Ecto neural progenitor cell (in vitro differentiated cells): ENCODE measurements at places on chromosomes 2 and 18.

DNA sequence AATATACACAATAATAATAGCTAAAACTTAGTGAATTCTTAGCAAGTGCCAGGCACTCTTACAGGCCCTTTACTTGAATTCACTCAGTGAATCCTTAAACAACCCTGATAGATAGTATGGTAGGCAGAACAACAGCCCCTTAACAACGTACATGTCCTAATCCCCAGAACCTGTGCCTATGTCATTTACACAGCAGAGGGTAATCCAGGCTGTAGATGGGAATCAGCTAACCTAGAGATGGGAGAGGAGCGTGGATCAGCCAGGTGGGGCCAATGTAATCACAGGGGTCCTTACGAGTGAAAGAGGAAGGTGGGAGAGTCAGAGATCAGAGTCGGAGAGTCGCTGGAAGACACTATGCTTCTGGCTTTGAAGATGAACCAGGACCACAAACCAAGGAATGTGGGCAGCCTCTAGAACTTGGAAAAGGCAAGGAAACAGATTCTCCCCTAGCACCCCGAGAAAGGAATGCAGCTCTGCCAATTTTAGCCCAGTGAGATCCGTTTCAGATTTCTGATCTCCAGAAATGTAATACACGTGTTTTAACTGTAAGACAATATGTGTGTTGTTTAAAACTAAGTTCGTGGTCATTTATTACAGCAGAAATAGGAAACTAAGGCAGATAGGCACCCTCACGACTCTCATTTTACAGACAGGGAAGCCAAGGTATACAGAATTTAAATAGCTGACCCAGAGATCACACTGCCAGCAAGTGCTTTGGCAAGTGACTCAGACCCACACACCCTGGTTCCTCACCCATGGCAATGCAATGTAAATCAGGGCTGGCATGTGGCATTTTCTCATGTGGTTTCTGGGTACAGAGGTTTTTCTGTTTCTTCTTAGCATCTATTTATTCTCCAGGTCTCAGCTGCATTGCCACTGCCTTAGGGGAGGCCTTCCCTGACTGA is 68.9 kb downstream of the DOCK10 start:
- no peak for DNase-seq

GRCh38 chr2:196952936-196953335 is 26.4 kb upstream of the PGAP1 start:
- DNase-seq = no peak

GRCh38 chr2:131419441-131419840 is 55.5 kb upstream of the RAB6D start:
- peak; percentile 62 for DNase-seq

DNA sequence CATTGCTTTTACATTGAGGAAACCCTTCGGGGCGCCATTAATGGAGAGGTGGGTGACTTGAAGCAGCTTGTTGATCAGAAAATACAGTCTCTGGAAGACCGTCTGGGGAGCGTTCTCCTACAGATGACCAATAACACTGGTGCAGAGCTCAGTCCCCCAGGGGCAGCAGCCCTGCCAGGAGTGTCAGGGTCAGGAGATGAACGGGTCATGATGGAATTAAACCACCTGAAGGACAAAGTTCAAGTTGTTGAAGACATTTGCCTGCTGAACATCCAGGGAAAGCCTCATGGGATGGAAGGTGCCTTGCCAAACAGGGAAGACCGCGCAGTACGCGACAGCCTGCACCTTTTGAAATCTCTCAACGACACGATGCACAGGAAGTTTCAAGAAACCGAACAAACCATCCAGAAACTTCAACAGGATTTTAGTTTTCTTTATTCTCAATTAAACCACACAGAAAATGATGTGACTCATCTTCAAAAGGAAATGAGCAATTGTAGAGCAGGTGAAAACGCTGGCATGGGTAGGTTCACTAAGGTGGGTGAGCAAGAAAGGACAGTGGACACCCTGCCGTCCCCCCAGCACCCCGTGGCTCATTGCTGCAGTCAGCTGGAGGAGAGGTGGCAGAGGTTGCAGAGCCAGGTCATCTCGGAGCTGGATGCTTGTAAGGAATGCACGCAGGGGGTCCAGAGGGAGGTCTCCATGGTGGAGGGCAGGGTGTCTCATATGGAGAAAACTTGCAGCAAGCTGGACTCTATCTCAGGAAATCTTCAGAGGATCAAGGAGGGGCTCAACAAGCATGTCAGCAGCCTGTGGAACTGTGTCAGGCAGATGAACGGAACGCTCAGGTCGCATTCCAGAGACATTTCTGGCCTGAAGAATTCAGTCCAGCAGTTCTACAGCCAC is 45.0 kb downstream of the EMILIN2 start:
- DNase-seq = no peak

DNA sequence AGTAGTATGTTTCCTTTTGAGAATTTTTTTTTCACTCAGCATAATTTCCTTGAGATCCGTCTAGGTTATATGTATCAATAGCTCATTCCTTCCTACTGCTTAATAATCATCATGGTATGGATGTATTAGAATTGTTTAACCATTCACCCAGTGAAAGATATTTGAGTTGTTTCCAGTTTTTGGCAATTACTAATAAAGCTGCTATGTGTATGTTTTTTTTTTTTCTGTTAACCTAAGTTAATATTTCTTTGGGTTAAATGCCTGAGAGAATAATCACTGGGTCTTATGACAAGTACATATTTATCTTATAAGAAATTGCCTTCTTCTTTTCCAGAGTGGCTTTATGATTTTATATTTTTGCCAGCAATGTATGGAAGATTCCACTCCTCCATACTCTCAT is 96.4 kb upstream of the ST6GAL2 start:
- no peak for DNase-seq

- no peak for DNase-seq
Observed at GRCh38 chr2:126788652-126789051, 110.0 kb upstream of the TEX51 start.

DNA sequence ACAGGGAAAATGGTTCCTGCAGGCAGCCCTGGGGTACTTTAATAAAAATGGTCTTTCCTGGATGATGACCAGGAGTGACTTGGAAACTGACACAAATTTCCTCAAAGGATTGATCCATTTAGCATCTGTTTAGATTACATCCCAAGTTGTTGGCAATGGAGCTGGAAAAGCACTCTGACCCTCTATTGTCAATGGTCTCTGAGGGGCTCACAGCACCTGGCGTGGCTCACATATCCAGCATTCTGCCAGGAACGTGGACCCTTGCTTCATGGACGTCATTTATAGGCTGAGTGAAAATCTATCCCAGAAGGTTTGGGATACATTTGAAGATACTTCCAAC is 43.8 kb downstream of the SERTAD2 start:
- DNase-seq = no peak

DNA sequence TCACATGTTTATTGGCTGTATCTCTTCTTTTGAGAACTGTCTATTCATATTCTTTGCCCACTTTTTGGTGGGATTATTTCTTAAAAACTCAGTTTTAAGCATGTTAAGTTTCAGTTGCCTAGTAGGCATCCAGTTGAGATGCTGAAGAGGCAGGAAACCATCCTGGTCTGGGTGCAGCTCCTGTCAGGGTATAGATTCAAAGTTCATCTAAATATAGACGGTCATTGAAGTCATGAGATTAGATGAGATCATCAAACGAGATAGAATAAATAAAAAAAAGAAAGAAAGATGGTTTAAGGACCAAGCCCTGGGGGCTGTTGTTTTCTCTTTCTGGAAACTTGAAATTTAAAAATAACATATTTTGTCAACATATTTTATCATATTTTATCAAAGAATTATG is 9.2 kb upstream of the DNAH7 start:
- DNase-seq = no peak

- DNase-seq = no peak
Observed at GRCh38 chr18:49487711-49488310, 777 bp upstream of the C18orf32 start.

- no peak for DNase-seq
Observed at GRCh38 chr2:54289917-54290316, 33.9 kb upstream of the TSPYL6 start.

GRCh38 chr2:60925994-60926740 is 44.8 kb downstream of the REL start:
- DNase-seq = no peak

- no peak for DNase-seq
Observed at GRCh38 chr2:120469426-120469825, 123.5 kb downstream of the INHBB start.

DNA sequence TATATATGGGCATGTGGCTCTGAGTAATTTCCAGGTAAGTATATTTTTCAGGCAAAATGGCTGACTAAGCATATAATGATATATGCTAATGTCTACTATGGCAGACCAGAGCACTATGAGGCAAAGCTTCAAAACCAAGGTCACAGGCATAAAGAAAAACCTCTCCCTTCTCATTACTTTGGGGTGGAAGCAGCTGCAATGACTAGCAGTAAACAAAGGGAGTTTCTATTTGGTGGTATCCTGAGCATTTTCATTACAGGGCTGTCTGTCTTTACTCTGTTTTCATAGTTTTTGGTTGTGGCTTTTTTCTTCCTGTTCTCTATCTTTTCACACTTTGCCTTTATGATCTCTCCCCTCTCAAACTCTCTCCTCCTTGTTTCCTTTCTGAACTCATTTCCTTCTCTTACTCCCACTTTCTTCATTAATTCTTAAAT is 15.6 kb downstream of the PDE6D start:
- no peak for DNase-seq

DNA sequence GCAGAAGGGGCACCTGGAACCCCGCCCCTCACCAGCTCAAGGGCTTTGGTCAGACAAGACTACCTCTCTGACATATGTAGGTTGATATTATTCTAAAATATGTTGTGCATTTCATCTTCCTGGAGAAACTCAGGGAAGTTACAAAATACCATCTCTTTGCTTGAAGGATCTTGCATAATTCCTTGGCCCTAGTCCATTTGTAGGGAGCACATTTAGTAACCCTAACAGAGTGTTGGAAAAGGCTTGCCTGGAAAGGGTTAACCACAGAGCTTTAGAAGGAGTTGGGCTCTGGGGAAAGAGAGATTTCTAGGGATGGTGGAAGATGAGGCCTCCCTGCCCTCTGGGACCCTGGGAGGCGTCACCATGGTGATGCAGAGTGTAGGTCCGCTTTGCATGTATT is 143.0 kb upstream of the SLC1A4 start:
- no peak for DNase-seq

DNA sequence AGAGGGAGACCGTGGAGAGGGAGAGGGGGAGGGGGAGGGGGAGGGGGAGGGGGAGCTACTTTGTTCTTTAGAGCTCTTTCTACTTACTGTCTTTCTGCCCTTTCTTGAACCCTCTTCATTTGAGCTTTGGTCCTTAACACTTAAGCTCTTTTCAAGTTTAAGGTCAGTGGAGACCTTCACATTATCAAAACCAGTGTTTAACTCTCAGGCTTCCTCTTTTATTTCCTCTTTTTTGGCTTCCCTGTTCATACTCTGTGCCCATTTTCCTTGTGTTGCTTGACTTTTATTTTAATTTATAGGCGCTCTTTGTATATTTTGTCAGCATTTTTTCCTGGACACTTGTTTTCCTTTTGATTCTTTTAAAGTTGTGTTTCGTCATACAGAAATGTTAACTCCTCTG is 37.1 kb downstream of the ACSL3 start:
- DNase-seq = no peak

GRCh38 chr2:53768242-53768542 is 588 bp downstream of the CHAC2 start:
- DNase-seq = no peak

GRCh38 chr2:173058673-173059072 is 17.0 kb upstream of the MAP3K20 start:
- DNase-seq = no peak

DNA sequence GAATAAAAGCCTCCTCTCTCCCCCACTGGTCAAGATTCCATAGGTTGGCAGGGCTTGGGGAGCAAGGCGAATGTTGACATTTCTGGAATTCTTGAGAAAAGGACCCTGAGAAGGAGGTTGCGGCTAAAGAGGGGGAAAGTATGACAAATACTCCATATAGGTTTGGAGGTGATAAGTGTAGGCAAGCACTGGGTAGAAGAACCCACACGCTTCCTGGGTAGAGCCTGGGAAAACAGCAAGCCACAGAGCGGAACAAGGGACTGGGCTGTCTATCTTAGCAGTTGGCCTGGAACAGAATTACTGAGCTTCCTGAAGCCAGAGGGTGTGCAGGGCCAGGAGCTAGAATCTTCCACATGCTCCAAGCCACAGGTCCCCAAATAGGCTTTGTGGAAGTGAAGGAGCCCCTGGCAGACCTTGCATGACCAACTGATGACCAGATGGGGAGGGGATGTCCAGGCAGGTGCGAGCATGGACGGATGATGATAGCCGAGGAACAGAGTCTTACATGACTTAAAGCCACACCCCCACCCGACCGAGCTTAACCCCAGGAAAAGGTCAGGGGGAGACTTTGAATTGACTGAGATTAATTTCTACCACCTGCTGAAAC is 9.9 kb downstream of the PRKAG3 start:
- DNase-seq = no peak

DNA sequence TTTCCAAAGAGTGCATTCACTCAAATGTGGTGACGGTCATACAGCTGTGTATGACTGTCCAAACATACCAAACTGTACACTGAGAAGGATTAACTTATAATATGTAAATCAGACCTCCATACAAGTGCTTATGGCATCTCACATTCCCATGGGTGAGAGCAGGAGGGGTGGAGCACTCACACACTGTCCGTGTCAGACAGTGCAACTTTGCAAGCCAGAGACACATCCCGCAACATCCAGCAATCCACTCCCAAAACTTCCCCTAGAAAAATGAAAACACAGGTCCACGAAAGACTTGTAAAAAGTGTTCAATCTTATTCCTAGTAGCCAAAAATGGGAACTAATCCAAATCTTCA is 36.4 kb downstream of the FAM168B start:
- DNase-seq = no peak

DNA sequence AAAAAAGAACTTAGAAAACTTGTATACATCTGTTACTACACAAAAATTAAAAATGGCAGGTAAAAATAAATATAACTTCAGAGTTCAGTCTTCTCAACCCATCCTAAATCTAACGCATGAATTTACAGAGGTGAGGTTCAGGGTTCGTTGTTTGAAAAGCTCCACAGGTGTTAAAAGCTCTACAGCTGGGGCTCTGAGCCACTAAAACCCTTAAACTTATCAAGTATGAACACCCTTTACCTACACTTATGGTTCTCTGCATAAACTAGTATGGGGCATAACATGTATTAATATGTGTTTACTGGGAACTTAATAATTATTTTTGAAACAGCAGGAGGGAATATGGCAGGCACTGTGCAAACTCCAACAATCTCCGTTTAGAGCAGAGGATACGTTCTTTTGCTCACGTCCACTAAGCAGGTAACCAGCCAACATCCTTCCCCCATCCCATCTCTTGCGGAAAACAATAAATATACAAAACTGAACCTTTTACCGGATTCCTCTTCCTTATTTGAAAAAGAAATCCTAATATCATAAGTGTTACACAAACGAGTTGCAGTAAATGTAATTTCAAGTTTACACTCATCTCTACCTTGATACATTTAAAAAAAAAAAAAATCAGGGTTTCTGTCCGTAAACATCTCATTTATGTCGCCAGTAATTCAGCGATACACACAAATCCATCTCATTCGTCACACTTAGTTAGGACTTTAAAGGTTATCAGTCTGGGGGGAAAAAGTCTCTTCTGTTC is 1.3 kb downstream of the PIAS2 start:
- no peak for DNase-seq
